Ovary (tissue), 10 donors: ENCODE measurements at places on chromosomes 4 and X.

DNA sequence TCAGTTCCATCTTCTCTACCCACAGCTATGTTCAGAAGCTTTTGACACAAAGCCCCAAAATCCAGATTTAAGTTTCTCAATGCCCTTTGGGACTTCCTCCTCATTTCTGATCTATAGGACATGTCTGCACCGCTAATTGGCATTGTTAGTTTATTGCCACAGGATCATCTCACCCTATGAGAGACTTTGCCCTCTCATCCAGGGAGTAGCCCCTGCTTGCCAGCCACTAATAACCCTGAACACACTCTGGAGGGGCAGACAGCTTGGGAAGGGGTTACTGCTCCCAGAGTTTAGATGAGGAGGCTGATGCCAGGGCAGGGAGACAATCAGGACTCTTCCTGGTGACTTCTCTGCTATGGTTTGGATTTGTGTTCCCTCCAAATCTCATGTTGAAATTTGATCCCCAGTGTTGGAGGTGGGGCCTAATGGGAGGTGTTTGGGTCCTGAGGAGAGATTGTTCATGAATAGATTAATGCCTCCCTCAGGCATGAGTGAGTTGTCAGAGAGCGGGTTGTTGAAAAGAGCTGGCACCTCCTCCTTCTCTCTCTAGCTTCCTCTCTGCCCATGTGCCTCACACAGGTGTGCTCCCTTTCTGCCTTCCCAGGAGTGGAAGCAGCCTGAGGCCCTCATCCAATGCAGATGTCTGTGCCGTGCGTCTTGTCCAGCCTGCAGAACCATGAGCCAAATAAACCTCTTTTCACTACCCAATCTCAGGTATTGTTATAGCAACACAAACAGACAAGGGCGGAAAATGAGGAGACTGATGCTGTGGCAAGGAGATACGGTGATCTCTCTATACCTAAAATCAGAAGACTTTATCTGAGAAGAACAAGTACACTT lies 3.6 kb upstream of the SCARB2 start:
- DNase-seq = no peak

- peak; percentile 75 for DNase-seq
Observed at GRCh38 chr4:186587416-186588018, 32.1 kb upstream of the MTNR1A start.

DNA sequence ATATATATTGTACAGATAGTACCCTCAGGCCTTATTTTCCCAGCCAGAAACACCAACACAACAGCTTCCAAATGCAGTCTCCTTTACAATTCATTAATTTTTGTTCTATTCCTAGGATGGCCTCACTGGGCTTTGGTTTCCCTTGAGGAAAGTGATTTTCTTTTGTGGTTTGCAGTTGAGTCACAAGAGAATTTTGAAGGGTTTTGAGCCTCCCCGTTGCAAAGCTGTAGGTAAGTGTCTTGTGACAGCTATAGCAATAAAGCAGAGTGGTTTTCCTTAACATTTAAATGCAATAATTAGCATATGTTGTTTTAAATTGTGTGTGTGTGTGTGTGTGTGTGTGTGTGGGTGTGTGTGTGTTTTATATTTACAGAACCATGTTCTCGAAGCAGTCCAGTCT lies 54.1 kb upstream of the WDR17 start:
- no peak for DNase-seq

- DNase-seq = no peak
Observed at GRCh38 chr4:93983140-93983539, 154.6 kb downstream of the ATOH1 start.

GRCh38 chrX:40156470-40157227 lies 58.9 kb upstream of the BCOR start:
- peak; percentile 47 for DNase-seq

DNA sequence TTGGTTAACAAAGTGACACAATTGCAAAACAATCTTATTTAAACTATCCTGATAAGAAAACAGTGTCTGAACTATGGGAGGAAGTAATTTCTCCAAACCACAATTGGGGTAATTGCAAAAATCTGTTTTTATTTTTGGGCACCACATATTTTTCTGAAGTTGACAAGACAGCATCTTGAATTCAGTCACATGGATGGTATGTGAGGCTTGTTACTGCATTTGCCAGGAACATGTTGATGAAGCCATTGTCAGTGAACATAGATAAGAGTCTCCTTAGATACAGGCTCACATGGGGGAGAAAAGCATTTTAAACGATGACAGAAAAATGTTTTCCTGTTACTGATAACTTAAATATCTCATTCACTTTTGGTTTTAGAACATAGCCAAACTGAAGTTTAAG lies 5.5 kb upstream of the USP53 start:
- DNase-seq = no peak

- DNase-seq = no peak
Observed at GRCh38 chrX:3501833-3502535, 155.5 kb upstream of the MXRA5 start.

DNA sequence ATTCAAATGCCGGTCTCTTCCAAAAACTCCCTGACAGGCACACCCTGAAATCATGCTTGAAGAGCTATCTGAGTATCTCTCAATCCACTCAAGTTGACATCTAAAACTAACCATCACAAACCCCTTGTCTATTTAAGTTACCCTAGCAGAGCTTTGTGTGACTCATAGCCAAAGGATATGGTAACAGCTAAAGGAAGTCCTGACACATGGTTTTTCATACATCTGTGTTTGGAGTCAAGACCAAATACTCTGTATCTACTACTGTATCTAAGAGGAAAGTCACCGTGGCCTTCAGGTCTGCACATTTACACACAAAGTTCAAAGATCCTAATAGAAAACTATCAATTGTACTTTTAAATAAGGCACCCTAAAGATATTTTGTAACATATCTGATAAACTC lies 239.6 kb upstream of the VCX start:
- DNase-seq = no peak

GRCh38 chr4:10096201-10096977 lies 20.2 kb downstream of the WDR1 start:
- DNase-seq = peak; percentile 67

DNA sequence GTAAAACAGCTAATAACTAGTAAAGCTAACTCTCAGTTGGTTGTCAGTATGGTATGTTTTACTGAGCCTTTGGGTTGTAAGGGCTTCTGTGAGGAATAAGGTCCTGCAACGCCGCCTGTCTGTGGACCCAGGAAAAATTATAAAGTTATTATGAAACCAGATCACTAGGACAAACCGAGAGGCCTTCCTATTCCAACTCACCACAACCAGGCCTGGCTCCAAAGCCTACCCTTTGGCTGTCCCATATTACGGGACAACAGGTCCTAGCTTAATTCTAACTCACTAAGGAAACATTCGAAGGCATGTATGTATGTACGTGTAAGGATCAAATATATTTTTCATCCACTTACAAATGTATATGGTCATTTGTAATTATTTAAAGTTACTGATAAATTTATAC lies 1.4 kb downstream of the ANKRD17 start:
- peak; percentile 80 for DNase-seq

GRCh38 chr4:1842339-1842895 lies 13.5 kb downstream of the LETM1 start:
- no peak for DNase-seq

DNA sequence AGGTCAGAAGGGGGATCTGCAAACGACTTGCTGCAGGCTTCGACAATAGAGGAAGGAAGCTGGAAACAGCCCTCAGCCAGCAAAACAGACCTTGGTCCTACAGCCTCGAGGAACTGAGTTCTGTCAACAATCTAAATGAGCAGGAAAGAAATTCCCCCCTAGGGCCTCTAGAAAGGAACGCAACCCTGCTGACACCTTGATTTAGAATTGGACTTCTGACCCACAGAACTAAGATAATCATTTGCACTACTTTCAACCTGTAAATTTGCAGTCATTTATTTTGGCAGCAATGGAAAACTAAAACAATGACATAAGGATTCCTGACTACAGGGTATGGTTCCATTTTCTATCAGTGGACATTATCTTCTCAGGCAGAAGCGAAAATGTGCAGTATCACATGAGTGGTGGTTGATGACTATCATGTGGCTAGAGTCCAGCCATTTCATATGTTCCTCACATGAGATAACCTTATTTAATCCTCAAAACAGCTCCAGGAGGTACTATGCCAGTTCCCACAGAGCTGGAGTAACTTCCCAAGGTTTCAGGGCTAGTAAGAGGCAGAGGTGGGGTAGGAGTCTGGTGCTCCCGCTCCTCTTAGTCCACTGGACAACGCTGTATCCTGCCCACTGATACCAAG lies 61.6 kb downstream of the SAT1 start:
- DNase-seq = no peak

- DNase-seq = no peak
Observed at GRCh38 chrX:77061545-77061944, 385.6 kb upstream of the FGF16 start.
